ENCODE measurements at places on chromosomes 6 and 20.

- ATAC-seq, result no peak
Measured at GRCh38 chr6:16433338-16433890, 195.0 kb downstream of the GMPR start.

GRCh38 chr6:17859846-17860245 lies 127.6 kb downstream of the KIF13A start:
- no peak for ATAC-seq

GRCh38 chr6:143506620-143507019 lies 4.9 kb downstream of the FUCA2 start:
- no peak for ATAC-seq

GRCh38 chr6:121351916-121352315 lies 17.6 kb upstream of the TBC1D32 start:
- ATAC-seq, result no peak

DNA sequence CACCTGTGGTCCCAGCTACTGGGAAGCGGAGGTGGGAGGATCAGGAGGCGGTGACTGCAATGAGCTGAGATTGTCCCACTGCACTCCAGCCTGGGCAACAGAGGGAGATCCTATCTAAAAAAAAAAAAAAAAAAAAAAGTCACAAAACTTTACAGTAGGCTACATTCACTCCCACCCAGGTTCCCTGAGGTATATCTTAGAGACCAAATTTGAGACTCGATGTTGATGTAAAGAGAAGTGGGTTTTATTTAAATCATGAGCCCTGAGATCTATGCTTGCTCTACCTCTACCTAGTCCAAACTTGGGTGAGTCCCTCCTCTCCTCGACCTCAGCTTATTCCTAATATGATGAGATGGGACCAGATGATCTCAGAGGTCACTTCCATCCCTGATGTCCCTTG lies 8.8 kb upstream of the DEF6 start:
- ATAC-seq, result no peak

- ATAC-seq, result no peak
Measured at GRCh38 chr6:49225471-49225870, 237.6 kb downstream of the MMUT start.

GRCh38 chr20:37892001-37892400 lies 10.9 kb upstream of the VSTM2L start:
- no peak for ATAC-seq

DNA sequence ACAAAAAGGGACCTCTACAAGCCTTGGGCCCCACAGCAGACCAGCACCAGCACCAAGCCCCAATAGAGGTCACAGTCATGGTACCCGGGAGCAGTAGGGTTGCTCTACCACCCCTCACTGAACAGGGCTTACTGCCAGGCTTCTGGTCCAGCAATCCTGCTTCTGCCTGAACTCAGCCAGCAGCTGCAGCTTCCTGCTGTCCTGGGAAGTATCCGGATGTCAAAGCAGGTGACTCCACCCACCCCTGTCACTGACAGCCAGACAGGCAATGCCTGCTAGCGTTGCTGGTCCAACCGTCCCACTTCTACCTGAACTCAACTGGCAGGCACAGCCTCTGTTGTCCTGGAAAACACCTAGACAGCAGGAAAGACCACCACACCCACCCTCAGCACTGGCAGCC lies 47.0 kb upstream of the PCSK2 start:
- ATAC-seq, result no peak

DNA sequence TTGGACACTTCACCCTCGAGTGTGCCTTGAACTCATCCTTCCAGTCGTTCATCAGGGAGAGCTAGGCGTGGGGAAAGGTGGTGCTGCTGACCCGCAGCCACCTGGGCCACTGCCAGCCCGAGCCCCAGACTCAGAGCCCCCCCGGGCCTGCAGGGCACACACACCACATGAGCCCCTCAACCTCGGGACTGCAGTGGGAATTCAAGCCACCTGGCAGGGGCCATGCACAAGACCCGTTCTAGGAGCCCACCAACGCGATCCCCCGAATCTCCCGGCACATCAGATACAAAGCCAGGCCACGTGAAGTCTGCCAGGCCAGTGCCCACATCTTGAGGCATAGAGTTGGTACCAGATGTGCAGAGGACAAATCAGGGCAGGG lies 2.8 kb downstream of the ZNF512B start:
- ATAC-seq, result no peak

DNA sequence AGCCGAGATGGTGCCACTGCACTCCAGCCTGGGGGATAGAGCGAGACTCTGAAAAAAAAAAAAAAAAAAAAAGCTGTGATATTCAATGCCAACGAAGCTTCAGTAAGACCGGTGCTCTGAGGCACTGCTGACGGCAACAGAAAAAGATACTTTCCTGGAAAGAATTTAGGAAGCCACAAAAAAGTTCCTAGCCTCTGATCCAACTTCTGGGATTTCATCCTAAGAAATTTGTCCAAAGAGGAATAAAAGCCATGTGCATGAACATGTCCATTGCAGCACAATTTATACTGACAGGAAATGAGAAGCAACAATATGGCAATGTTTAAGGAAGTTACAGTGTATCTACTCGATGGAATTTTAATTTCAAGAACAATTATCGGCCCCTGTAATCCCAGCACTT lies 24.5 kb upstream of the CARMIL1 start:
- no peak for ATAC-seq

GRCh38 chr6:46888578-46888977 lies 33.2 kb downstream of the ADGRF5 start:
- no peak for ATAC-seq

DNA sequence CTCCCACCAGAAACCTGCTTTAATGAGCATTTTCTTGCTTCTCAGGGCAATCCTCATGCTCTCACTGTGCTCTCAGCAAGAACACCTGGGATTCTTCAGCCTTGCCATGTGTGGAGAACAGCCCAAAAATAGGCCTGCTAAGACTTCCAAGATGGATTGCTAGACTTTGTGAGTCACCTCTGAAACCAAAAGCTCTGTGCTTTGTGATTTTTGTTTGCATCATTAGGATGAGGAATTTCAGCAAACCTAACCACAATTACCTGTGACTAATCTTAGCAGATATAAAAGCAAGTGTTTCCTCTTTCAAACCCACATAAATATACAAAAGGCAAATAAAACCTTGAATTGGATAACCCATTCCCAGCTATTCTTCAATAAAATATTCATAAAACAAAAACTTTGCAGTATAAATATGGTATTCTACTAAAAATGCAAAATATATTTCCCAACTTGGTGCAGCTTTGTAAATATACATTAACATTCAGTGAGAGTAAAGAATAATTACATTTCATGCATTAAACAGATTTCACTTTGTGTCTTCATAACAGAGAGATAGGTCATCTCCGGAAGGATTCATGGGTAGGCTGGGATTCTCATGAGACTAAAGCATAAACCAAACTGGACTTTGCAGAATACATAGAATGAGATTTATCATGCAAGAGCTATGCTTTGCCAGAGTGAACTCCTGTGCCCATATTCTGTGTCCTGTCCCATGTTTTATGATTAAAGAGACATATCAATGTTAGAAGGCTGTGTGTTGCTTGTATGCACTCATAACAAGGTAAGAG lies 33.5 kb downstream of the TPBG start:
- ATAC-seq, result peak; percentile 81

- no peak for ATAC-seq
Measured at GRCh38 chr20:16244892-16245291, 328.4 kb downstream of the KIF16B start.

GRCh38 chr6:96542702-96543101 lies 20.2 kb upstream of the FHL5 start:
- ATAC-seq, result no peak

- peak; percentile 78 for ATAC-seq
Measured at GRCh38 chr20:38143646-38144554, 21.2 kb downstream of the TGM2 start.

DNA sequence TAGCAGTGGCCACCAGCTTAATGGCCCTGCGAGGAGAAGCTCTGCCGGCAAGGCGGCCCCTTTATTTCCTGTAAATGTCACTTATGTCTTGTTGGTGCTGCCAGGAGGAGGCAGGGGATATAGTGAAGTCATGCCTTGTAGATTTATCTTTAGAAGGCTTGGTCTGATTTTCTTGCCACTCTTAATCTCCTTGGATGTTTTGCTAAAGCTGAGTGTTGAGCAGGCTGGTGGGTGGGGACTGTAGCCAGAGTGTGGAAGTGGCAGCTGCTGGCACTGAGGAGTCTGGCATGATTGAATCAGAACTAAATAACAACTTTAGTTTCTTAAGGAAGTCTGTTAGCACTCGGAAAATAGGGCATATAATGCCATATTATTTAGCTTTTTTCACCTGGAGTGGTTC lies 77.9 kb downstream of the PHF20 start:
- no peak for ATAC-seq

DNA sequence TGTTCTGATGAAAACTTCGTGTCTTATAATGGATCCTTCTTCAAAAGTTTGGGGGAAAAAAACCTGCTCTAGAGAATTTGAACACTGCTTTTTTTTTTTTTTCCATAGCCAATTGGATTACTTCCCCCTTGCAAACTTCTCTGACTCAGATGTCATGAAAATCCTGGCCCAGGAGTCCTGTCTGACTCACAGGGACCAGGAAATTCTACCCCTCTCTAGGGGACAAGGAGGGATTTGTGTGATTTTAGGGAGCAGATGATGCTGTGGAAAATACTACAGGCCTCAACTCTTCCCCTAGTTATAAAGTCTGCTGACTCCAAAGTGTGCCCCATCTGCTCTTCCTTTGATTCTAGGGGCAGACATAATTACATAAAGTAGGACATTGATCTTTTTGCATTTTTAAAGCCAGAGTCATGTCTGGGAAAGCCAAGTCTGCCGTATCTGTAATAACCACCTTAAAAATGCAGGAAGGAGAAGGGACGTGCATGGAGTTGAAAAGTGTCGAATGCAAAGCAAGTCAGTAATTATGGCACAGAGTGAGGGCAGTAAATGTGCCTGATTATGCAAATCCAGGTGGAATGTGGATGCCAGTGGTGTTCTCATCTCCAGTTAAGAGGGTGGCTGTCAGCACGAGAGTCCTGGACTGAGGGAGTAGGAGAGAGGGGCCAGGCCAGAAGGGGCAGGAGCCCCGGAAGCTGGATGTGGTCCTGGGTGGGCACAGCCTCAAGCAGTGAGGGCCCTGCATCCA lies 144.3 kb upstream of the SULF2 start:
- ATAC-seq, result no peak

GRCh38 chr6:100573166-100573565 lies 108.4 kb upstream of the SIM1 start:
- no peak for ATAC-seq

DNA sequence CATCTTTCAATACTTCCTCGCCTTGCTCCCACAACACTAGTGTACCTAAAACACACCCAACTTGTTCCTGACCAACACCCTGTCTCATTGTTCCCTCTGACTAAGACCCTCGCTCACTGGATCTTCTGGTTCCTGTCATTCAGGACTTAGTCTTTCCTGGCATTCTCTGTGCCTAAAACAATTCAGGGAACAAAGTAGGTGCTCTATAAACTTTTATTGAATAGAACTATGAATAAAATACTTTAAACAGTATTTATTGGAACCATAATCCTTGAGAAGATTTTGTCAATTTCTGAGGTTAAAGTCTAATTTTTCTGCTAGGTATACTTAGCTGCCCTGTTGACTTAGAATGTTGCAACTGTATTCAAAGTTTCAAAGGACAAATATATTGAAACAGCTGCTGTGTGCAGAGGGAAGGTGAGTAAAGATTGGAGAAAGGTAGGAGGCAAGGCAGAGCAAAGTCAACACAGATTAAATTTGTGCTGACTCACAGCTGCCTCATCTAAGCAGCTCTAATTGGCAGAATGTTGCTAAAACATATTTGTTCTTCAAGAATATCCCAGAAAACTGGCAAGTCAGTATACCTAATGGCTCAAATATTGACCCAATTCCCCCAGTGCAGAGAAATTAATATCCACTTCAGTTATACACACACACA lies 37.6 kb downstream of the GSTA2 start:
- no peak for ATAC-seq

DNA sequence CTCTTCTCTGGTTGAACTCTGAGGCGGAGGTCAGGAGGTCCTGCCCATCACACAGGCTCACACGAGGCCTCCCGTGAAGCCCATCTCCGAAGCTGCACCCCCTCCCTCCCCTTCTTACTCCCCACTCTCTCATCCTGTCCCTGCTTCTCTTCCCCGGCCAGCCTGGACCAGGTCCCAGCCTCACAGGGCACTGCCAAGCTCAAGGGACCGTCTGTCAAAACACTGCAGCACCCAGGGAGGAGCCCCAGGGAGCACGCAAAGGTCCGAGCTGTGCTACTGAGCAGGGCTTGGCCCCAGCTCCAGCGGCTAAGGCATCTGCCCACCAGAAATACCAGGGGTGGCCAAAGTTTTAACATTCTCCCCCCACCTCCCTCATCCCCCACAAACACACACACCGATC lies 70.0 kb downstream of the PSMG4 start:
- no peak for ATAC-seq

DNA sequence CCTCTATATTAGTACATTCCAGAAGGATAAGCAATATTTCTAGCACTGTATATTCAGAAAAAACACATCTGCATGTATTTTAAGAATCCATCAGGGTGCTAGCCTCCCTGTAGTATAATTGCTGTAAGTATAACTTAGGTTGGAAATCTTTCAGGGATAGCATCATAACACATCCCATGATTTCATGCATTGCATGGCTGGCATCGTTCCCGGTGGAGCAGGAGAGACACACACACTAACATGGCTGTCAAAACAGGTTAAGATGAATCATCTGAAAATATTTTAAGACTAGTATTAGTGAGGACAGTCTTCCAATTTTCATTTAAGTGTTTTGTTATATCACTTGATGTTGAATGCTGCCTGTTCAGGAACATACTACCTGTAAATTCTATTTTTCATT lies 32.1 kb upstream of the CENPW start:
- peak; percentile 81 for ATAC-seq

GRCh38 chr6:11654876-11655275 lies 117.3 kb downstream of the TMEM170B start:
- peak; percentile 29 for ATAC-seq

- no peak for ATAC-seq
Measured at GRCh38 chr6:29559524-29560287, at the start of gene UBD. TSS of gene UBD (minus strand) at chr6:29559732. CDS start at chr6:29559701, 31 bp downstream.

GRCh38 chr6:73648166-73648565 lies 5.6 kb downstream of the SLC17A5 start:
- no peak for ATAC-seq

GRCh38 chr6:67047996-67048395 lies 1341.0 kb upstream of the EYS start:
- no peak for ATAC-seq

GRCh38 chr20:47765691-47766594 lies 19.3 kb downstream of the SULF2 start:
- ATAC-seq, result no peak

DNA sequence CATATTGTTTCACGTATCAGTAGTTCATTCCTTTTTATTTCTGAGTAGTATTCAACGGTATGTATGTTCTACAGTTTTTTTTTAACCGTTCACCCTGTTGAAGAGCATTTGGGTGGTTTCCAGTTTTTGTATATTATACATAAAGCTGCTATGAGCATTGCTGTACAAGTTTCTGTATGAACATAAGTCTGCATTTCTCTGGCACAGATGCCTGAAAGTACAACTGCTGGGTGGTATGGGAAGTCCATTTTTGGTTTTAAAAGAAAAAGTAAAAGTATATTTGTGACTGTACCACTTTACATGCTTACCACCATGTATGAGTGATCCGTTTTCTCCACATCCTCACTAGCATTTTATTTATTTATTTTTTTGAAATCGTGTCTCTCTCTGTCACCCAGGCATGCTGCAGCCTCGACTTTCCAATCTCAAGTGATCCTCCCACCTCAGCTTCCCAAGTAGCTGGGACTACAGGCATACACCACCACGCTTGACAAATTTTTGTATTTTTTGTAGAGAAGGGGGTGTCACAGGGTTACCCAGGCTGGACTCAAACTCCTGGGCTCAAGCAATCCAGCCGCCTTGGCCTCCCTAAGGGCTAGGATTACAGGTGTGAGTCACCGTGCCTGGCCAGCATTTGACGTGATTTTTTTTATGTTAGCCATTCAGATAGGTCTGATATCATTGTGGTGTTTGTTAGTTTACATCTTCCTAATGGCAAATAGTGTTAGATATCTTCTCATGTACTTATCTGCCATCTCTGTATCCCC lies 11.0 kb upstream of the SIM1 start:
- peak; percentile 21 for ATAC-seq

Data from SK-N-SH treated with all-trans-retinoic acid at 6 μM for 48 hours (cell line).